ENCODE measurements at places on chromosomes 2 and 18. TPM values are rescaled to one million over a fixed set of nuclear protein-coding genes. Genes with fewer than 3 reads are reported as not detected.

Gene BCL11A
- total RNA-seq: 29.1 TPM

Gene SPATA3
- not detected for total RNA-seq

GRCh38 chr2:9430316-9431293 is 7.2 kb downstream of the CPSF3 start:
- DNase-seq: no peak

- no peak for DNase-seq
Measured at GRCh38 chr2:98568161-98568956, 40.0 kb downstream of the COA5 start.

GRCh38 chr2:154670083-154670482 is 28.4 kb upstream of the KCNJ3 start:
- no peak for DNase-seq

Gene RIT2
- total RNA-seq: not detected

DNA sequence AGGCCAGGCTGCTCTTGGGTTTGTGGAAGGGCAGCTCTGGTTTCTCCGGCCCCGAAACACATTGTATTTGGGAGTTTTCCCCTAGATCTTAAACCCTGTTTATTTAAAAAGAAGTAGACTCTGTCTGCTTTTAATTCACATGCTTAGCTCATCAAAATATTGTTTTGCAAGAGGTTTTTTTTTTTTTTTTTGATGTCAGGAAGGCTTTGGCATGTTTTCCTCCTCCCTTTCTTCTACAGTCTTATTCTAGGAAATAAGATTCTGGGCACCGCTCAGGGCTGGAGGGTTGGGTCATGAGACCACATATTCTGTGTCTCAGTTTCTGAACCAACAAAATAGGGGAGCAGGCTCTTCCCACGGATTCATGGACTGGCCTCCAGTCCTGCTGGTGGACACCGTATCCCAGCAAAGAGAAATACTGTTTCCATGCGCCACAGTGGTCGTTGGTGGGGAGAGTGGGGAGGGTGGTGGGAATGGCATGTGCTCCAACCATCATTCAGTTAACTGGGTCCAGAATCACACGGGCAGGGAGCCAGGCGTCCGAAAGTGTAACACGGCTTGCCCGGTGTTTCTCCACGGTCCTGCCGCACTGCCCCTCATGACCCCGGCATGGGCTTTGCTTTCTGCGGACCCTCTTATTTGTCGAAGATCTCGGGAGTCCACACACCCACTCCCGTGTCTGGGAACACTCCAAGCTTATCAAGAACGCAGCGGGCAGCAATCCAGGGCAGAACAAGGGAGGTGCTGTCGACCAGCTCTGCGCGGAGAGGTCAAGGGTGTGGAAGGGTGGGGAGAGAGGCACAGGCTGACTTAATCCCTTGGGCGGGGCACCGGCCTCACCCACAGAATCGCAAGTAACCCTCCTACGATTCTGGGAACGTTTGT is 176.7 kb downstream of the GLI2 start:
- no peak for DNase-seq

DNA sequence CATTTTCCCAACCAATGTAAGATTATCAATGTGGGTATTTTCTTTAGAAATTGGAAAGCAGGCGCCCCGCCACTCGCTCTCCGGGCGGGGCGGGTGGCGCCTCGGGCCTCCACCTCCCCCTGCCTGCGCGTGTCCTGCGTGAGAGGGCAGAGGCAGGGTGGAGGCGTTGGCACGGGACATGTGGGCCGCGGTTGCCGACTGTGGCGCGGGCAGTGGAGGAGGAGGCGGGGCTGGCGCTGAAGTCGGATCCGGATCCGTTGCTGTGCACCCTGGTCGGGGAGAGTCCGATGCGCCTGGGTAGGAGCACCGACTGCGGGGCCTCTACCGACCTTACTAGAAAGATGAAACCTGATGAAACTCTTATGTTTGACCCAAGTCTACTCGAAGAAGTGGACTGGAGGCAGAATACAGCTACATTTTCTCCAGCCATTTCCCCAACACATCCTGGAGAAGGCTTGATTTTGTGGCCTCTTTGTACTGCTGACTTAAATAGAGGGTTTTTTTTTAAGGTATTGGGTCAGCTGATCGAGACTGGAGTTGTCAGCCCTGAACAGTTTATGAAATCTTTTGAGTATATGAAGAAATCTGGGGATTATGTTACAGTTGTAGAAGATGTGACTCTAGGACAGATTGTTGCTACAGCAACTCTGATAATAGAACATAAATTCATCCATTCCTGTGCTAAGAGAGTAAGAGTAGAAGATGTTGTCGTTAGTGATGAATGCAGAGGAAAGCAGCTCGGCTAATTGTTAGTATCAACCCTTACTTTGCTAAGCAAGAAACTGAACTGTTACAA is 37.9 kb downstream of the PMS1 start:
- peak; percentile 12 for DNase-seq

GRCh38 chr2:61512768-61513398 is 25.3 kb downstream of the XPO1 start:
- DNase-seq: no peak

Gene DNER
- 36.0 TPM for total RNA-seq

- no peak for DNase-seq
Measured at GRCh38 chr2:36449213-36449612, 93.6 kb downstream of the CRIM1 start.
